Peyer's patch (tissue), 4 donors: ENCODE measurements at places on chromosomes 1 and 21.

DNA sequence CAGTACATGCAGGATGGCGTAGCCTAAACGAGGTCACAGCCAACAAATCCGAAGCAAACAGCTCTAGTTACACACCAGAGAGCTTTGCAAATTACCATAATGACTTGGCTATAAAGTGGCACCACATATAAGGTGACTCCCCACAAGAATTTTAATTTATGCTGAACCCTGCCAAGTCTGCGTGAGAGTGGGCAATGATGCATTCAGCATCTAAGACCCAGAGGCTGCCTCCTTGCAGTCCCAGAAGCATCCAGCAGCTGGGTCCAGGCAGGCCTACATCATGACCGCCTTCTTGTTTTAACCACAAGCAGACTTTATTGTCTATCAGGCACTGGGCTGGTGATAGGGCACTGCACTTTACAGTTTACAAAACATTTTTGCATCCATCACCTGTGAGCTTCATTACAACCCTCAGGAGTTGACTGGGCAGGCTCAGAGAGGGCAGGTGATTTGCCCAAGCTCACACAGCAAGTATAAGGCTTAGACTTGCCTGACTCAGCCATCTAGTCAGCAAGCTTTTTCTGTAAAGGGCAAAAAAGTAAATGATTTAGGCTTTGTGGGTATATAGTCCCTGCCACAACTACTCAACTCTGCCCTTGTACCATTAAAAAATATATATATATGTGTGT, 134.6 kb downstream of the GLIS1 start:
- no peak for DNase-seq

- DNase-seq: no peak
Measured at GRCh38 chr1:67051196-67051595, 2.8 kb downstream of the SLC35D1 start.

- no peak for DNase-seq
Measured at GRCh38 chr1:183909672-183910071, 104.8 kb downstream of the RGL1 start.

GRCh38 chr1:103267266-103267665, 158.9 kb upstream of the COL11A1 start:
- no peak for DNase-seq

GRCh38 chr1:66206563-66207144, 327.3 kb upstream of the SGIP1 start:
- DNase-seq: no peak

DNA sequence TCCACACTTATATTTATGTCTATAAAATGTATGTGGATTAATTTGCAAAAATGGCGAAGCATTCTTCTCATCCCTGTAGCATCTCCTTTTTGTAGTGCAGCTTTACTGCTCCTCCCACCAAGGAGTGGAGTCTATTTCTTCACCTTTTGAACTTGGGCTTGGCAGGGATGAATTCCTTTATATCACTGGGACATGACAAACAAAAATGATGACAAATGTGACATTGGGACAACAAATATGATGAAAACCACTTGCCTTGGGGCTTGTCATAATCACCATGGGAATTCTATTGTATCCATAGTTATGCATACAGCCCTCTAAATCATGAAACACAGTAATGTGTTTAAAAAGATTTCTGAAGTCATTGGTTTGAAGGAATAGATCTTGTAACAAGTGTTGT, 155.0 kb downstream of the TNFSF18 start:
- no peak for DNase-seq

GRCh38 chr1:180280617-180281016, 50.6 kb downstream of the LHX4 start:
- no peak for DNase-seq

DNA sequence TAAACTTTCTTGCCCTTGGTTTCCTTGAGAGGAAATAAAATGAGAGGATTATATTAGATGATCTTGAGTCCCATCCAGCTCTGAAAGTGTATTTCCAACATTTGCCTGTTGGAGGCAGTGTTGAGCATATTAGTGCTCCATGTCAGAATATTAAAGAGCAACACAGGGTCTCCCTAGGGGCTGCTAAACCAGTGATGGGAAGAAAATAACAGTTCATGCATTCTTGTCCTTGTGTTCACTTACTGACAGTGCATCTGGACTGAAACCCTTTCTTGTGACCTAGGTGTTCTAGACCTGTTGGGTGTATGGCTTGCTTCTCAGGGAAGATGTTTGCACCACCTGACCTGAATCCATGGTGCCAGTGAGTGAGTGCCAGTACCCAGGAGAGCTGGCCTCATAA, 124.7 kb upstream of the KIAA0040 start:
- DNase-seq: no peak

DNA sequence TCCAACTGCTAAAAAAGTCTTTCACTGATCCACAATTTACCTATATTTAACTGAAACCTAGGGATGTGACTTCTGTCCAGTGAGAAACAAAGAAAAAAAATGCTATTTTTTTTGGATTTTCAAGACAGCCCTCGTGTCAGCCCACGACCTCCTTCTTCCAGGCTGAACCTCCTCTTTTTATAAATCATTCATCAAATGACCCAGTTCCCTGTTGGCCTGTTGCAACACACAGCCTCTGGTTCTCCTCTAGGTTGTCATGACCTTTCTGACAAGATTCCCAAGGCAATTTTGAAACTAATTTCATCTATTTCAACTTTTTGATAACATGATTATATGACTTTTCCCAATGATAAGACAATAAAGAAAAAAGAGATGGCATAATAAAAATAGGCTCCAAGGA, 74.6 kb downstream of the PGBD5 start:
- no peak for DNase-seq

DNA sequence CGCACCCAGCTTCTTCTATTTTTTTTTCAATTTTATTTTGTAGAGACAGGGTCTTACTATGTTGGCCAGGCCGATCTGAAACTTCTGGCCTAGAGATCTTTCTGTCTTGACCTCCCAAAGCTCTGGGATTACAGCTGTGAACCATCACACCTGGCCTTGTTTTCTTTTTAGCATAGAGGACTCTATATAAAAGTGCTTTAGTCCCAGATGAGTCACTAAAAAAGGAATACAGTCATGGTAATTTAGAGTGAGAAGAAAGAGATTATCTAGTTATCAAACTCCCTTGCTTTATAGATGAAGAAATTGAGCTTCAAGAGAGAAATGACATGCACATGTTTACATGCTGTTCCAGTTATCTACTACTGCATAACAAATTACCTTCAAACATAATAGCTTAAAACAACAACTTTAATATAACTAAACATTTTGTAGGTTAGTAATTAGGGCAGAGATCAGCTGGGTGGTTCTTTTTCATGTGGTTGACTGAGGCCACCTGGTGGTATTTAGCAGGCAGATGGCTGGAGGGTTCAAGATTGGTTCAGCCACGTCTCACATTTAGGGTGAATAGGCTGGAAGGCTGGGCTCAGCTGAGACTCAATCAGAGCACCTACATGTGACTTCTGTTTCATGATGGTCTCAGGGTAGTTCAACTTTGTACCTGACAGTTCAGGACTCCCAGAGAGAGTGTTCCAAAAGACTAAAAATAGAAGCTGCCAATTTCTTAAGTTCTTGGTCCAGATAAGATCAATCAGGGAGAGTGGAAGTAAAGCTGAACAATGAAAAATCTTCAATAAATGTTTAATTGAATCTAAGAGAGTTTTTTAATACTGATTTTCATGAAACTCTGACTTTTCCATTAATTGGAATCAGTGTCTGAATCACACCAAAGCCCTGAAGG, 16.9 kb upstream of the MTF2 start:
- DNase-seq: peak; percentile 25

DNA sequence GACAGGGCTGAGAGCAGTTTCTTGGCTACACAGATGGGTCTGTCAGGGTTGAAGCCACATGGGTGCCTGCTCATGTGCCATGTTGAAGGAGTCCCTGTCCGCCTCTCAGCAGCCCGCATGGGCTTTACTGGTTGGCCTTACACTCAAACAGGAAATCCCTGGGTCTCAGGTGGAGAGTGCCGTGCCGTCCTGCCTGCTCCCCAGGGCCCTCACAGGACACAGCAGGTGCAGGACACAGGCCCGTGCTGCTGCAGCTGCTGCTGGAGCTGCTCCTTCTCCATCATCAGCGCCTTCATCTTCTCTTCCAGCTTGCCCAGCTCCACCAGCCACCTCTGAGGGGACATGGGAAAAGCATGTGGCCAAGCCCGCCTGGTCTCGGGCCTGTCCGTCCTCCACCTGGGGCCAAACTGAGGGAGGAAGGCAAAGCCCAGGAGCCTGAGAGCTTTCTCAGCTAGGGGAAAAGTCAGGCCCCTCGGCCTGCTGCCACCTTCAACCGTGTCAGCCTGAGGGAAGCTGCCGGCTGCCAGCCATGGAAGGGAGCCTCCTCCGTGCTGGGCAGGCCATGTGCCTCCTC, 5.5 kb downstream of the SLFNL1 start:
- no peak for DNase-seq

- no peak for DNase-seq
Measured at GRCh38 chr1:16186655-16187235, 25.7 kb downstream of the ARHGEF19 start.
